ENCODE measurements at places on chromosomes 13 and 19. TPM values are rescaled to one million over a fixed set of nuclear protein-coding genes. Genes with fewer than 3 reads are reported as not detected.
A peak's percentile ranks its signal among the peaks of the same experiment; 100 is the strongest.

GRCh38 chr13:36259361-36260137 is 38.1 kb downstream of the CCDC169 start:
- no peak overlapping the region for H3K27ac ChIP-seq
- DNase-seq = no peak
- H3K4me3 ChIP-seq = no peak overlapping the region
- H3K4me1 ChIP-seq = no peaks in the 10 kb centered on the region
- H3K27me3 ChIP-seq = no peaks in the 10 kb centered on the region

DNA sequence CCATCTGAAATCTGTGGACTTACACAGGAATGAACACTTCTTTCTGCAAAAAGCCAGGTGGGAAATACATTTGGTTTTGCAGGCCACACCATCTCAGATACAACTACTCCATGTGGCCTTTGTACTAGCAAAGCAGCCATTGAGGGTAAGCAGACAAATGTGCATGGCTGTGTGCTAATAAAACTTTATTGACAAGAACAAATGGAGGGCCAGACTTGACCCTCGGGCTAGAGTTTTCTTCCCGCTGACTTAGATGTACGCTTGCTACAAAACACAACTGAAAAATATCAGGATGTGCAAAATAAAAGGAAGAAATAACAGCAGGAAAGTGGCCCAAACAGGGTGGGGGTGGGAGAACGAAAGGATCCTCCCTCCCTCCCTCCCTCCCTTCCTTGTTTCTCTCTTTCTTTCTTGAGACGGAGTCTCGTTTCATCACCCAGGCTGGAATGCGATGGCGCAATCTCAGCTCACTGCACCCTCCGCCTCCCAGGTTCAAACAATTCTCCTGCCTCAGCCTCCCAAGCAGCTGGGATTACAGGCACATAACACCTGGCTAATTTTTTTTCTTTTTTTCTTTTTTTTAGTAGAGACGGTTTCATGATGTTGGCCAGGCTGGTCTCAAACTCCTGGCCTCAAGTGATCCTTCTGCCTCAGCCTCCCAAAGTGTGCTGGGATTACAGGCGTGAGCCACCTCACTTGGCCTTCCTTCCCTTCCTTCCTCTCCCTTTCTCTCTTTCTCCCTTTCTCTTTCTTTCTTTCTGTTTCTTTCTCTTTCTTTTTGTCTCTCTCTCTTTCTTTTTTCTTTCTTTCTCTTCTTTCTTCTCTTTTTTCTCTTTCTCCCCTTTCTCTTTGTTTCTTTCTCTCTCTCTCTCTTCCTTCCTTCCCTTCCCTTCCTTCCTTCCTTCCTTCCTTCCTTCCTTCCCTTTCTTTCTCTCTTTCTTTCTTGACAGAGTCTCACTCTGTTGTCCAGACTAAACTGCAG is 29.3 kb downstream of the CCL25 start:
- DNase-seq = no peak
- no peak overlapping the region for H3K27ac ChIP-seq
- H3K36me3 ChIP-seq = no peaks in the 10 kb centered on the region
- H3K27me3 ChIP-seq = peaks cover 2% of the 10 kb centered on the region
- no peaks in the 10 kb centered on the region for H3K4me1 ChIP-seq

The SPC24 gene
- 68.2 TPM for total RNA-seq

- H3K27me3 ChIP-seq = no peaks in the 10 kb centered on the region
- DNase-seq = no peak
- no peaks in the 10 kb centered on the region for H3K36me3 ChIP-seq
These were observed 799.3 kb upstream of the ARGLU1 start for GRCh38 chr13:107367258-107367657.

GRCh38 chr13:78100486-78100885 is 181.9 kb upstream of the EDNRB start:
- H3K4me3 ChIP-seq = no peak overlapping the region
- no peak overlapping the region for H3K27ac ChIP-seq
- no peaks in the 10 kb centered on the region for H3K4me1 ChIP-seq
- no peaks in the 10 kb centered on the region for H3K36me3 ChIP-seq

The MISP3 gene
- total RNA-seq = 3.2 TPM

The MYO16 gene
- not detected for total RNA-seq

DNA sequence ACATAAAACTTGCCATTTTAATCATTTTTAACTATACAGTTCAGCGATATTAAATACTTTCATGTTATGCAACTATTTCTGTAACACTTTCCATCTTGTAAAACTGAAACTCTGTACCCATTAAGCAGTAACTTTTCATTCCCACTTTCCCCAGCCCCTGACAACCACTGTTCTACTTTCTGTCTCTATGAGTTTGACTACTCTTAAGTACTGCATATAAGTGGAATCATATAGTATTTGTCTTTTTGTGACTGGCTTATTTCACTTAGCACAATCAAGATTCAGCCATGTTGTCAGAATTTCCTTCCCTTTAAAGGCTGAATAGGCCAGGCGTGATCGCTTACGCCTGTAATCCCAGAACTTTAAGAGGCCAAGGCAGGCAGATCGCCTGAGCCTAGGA is 56.2 kb downstream of the ARHGAP35 start:
- peaks cover 38% of the 10 kb centered on the region for H3K36me3 ChIP-seq
- H3K27ac ChIP-seq = no peak overlapping the region
- no peaks in the 10 kb centered on the region for H3K27me3 ChIP-seq
- no peak overlapping the region for H3K4me3 ChIP-seq
- DNase-seq = no peak

The ALOX5AP gene
- 238 TPM for total RNA-seq

- H3K36me3 ChIP-seq = peaks cover 2% of the 10 kb centered on the region
- peaks cover 34% of the 10 kb centered on the region for H3K27me3 ChIP-seq
- no peak overlapping the region for H3K4me3 ChIP-seq
- DNase-seq = peak; percentile 43
- H3K4me1 ChIP-seq = peaks cover 20% of the 10 kb centered on the region
These were observed 2.3 kb upstream of the C1QTNF9B start for GRCh38 chr13:23899555-23899954.

- peak; percentile 37 for DNase-seq
- no peaks in the 10 kb centered on the region for H3K36me3 ChIP-seq
- peaks cover 27% of the 10 kb centered on the region for H3K4me1 ChIP-seq
- no peaks in the 10 kb centered on the region for H3K27me3 ChIP-seq
These were observed 52.9 kb downstream of the OR10H4 start for GRCh38 chr19:16001481-16002312.

DNA sequence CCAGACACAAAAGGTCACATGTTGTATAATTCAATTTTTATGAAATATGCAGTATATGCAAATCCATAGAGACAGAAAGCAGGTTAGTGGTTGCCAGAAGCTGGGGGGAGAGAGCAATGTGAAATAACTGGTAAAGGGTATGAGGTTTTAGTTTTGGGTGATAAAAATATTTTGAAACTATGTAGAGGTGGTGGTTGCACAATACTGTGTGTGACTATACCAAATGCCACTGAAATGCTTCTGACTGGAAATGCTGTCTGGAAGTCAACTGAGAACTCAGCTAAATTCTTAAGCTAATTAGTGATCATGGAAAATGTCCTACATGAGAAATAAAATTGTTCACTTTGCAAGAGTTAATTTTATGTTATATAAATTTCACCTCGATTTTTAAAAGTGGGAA is 65.3 kb upstream of the RXFP2 start:
- H3K27me3 ChIP-seq = no peaks in the 10 kb centered on the region
- H3K4me3 ChIP-seq = no peak overlapping the region
- DNase-seq = no peak
- H3K4me1 ChIP-seq = no peaks in the 10 kb centered on the region

GRCh38 chr19:15452111-15453047 is 2.6 kb upstream of the WIZ start:
- H3K27ac ChIP-seq = no peak overlapping the region
- H3K36me3 ChIP-seq = peaks cover 70% of the 10 kb centered on the region
- H3K4me3 ChIP-seq = no peak overlapping the region
- peaks cover 35% of the 10 kb centered on the region for H3K4me1 ChIP-seq

The PCSK4 gene
- 3.6 TPM for total RNA-seq

DNA sequence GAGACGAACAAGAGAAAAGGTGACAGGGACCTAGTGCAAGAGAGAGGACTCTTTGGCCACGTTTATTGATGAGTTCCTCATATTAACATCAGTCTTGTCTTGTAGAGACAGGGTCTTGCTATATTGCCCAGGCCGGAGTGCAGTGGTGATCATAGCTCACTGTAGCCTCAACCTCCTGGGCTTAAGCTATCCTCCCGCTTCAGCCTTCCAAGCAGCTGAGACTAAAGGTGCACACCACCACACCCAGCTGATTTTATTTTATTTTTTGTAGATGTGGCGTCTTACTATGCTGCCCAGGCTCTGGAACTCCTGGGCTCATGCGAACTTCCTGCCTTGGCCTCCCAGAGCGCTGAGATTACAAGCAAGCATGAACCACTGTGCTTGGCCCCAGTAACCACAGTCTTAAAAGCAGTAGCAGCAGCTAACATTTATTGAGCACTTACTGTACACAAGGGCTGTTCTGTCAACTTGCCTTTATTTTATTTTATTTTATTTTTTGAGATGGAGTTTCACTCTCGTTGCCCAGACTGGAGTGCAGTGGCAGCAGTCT is 1.1 kb upstream of the SH2D3A start:
- no peaks in the 10 kb centered on the region for H3K27me3 ChIP-seq
- H3K4me1 ChIP-seq = peaks cover 54% of the 10 kb centered on the region
- peaks cover 9% of the 10 kb centered on the region for H3K36me3 ChIP-seq
